Aorta (tissue), 5 donors: ENCODE measurements at places on chromosomes 2 and 18. TPM values are rescaled to one million over a fixed set of nuclear protein-coding genes. Genes with fewer than 3 reads are reported as not detected.

GRCh38 chr2:238498691-238499295 is 72.1 kb downstream of the ASB1 start:
- no peaks in the 10 kb centered on the region for H3K4me1 ChIP-seq
- no peaks in the 10 kb centered on the region for H3K27me3 ChIP-seq
- H3K36me3 ChIP-seq = no peaks in the 10 kb centered on the region
- DNase-seq = no peak
- no peak overlapping the region for H3K4me3 ChIP-seq

- H3K27ac ChIP-seq = no peak overlapping the region
- H3K4me3 ChIP-seq = no peak overlapping the region
- no peaks in the 10 kb centered on the region for H3K27me3 ChIP-seq
- H3K36me3 ChIP-seq = no peaks in the 10 kb centered on the region
Measured at GRCh38 chr2:19864381-19864780, 37.4 kb downstream of the TTC32 start.

GRCh38 chr2:101300836-101301235 is 7.7 kb downstream of the RNF149 start:
- no peak overlapping the region for H3K4me3 ChIP-seq
- no peak overlapping the region for H3K27ac ChIP-seq
- no peak for DNase-seq
- H3K36me3 ChIP-seq = no peaks in the 10 kb centered on the region
- no peaks in the 10 kb centered on the region for H3K27me3 ChIP-seq
- H3K4me1 ChIP-seq = no peaks in the 10 kb centered on the region

GRCh38 chr18:22320155-22320554 is 97.6 kb downstream of the CTAGE1 start:
- H3K4me3 ChIP-seq = no peak overlapping the region
- H3K27me3 ChIP-seq = no peaks in the 10 kb centered on the region
- H3K36me3 ChIP-seq = no peaks in the 10 kb centered on the region
- no peaks in the 10 kb centered on the region for H3K4me1 ChIP-seq
- no peak overlapping the region for H3K27ac ChIP-seq

DNA sequence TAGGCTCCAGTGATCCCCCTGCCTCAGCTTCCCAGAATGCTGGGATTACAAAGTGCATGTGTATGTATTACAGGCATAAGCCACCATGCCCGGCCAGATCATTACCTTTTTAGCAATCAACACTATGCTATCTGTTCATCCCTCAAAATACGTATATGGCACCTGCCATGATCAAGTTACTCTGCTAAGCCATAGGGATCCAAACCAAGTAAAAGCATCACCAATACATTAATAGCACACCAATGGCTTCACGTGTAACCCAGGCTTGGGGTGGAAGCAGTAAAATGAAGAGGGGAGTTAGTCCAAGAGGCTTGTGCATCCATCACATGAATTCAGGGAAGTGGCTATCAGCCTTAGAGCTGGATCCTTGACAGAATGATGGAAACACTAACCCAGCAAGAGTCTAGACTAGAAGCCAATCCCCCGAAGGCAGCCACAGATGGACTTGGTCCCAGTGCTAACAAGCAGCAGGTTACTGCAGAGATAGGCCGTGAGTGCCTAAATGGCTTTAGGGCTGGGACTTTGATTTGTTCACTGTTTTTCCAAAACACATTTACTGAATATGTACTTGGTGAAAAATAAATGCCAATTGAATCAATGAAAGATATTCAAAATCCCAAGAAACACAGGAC is 11.3 kb downstream of the HDLBP start:
- H3K27ac ChIP-seq = no peak overlapping the region
- no peaks in the 10 kb centered on the region for H3K4me1 ChIP-seq
- no peaks in the 10 kb centered on the region for H3K36me3 ChIP-seq
- no peak for DNase-seq

DNA sequence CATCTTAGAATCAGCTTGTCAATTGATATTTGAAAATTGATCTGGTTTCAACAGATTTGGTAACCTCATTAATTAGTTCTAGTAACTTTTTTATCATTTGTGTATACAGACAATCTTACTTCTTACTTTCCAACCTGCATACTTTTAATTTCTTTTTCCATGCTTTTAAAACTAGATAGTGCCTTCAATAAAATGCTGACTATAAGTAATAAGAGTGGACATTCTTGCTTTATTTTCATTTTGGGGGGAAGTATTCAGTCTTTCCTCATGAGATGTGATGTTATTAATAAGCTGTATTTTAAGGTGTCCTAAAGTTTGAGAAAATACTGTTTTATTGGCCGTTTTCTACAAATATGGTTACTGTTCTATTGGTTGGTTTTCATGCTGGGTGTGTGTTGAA is 109.1 kb downstream of the KCNH7 start:
- DNase-seq = no peak
- no peaks in the 10 kb centered on the region for H3K36me3 ChIP-seq
- no peak overlapping the region for H3K27ac ChIP-seq
- H3K27me3 ChIP-seq = no peaks in the 10 kb centered on the region
- no peaks in the 10 kb centered on the region for H3K4me1 ChIP-seq

DNA sequence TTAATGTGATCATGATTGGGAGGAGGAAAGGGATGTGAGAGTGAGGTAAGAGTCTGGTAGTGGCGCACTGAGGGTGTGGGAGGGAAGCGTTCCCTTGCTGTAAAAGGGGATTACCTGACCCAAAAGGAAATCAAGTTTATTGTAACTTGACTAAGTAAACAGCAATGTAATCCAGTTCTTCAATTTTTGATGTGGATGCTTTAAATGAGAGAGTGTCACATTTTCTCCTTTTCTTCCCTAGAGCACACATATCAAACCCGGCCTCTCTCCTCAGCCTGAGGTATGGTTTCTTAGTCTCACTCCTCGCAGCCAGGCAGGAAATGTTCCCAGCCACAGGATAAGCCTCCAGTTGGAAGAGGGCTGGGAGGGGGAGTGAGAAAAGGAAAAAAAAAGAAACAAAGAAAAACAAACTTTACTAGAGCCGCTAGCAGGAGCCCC is 688 bp upstream of the ARHGAP28 start:
- H3K27me3 ChIP-seq = no peaks in the 10 kb centered on the region
- H3K4me1 ChIP-seq = no peaks in the 10 kb centered on the region
- no peak overlapping the region for H3K27ac ChIP-seq
- peak overlapping the region; percentile 44 for H3K4me3 ChIP-seq
- DNase-seq = no peak
- H3K36me3 ChIP-seq = no peaks in the 10 kb centered on the region

GRCh38 chr18:44945888-44946401 is 265.3 kb downstream of the SETBP1 start:
- no peak overlapping the region for H3K4me3 ChIP-seq
- H3K4me1 ChIP-seq = no peaks in the 10 kb centered on the region
- no peaks in the 10 kb centered on the region for H3K36me3 ChIP-seq

DNA sequence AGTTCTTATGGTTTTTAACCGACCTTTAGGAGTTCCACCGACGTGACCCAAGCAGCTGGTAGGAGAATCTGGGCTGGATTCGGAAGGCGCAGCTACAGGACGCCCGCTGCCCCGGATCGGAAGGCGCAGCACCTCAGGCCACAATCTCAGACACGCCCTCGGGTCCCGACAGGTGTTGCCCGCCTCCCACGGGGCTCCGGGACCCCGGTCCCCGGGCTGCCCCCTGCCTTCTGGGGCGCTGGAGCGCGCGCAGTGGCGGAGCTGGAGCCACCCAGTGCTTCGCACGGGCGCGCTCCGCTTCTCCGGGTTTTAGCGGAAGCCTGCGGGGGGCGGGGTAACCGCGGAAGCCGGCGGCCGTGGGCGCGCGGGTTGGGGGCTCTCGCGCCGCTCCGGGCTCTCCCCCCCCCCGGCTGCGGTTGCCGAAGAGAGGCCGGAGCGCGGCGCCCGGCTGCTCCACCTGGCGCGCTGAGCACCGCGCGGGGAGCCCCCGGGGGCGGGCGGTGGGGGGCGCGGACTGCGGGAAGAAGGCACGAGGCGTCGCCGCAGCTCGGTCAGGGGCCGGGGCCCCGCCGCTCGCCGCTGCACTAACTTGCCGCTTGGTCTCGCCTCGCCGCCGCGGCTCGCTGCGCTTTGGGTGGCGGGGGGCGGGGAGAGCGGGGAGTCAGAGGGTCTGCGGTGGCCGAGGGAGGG is 718.8 kb downstream of the DPP10 start:
- H3K27ac ChIP-seq = no peak overlapping the region
- DNase-seq = no peak
- no peaks in the 10 kb centered on the region for H3K36me3 ChIP-seq
- no peaks in the 10 kb centered on the region for H3K4me1 ChIP-seq
- H3K27me3 ChIP-seq = no peaks in the 10 kb centered on the region

DNA sequence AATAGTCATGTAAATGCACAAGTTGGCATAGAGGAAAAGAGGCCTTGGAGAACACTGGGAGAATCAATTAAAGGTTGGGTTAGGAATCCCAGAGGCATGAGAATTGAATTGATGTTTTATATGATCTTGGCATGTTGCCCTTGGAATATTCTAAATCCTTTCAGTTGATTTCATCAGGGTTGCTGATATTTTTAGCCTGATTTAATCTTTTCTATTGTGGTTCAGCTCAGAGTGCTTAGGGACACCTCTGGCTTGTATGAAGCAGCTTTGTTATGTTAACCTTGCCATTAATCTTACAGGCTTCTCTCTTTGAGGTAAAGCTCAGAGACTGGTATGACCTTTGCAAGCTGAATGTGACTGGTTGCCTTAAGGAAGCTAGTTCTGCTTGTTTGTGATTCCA is 64.4 kb upstream of the LYPD6B start:
- H3K4me1 ChIP-seq = no peaks in the 10 kb centered on the region
- DNase-seq = no peak
- no peak overlapping the region for H3K4me3 ChIP-seq
- H3K36me3 ChIP-seq = no peaks in the 10 kb centered on the region
- no peaks in the 10 kb centered on the region for H3K27me3 ChIP-seq

DNA sequence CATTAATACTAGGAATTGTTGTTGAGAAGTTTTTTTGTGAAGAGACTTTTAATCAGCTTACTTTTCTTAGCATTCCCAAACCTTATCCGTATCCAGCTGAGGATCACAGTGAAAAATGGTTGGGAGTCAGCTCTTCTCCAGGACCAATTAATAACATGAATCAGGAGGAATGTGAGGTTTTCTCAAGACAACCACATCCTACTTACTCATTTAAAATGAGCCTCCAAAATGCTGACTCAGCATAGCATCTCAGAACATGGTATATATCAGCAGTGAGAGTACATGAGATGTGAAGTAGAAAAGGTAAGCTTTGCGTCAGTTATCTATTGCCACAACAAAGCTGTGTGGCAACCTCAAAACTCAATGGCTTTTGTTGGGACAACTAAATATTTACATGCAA is 140.3 kb downstream of the NRP2 start:
- no peaks in the 10 kb centered on the region for H3K36me3 ChIP-seq
- H3K27me3 ChIP-seq = no peaks in the 10 kb centered on the region
- H3K4me1 ChIP-seq = no peaks in the 10 kb centered on the region
- H3K27ac ChIP-seq = no peak overlapping the region
- no peak overlapping the region for H3K4me3 ChIP-seq
- DNase-seq = no peak

- no peak overlapping the region for H3K27ac ChIP-seq
- DNase-seq = no peak
- no peaks in the 10 kb centered on the region for H3K36me3 ChIP-seq
- H3K4me3 ChIP-seq = no peak overlapping the region
- no peaks in the 10 kb centered on the region for H3K27me3 ChIP-seq
Measured at GRCh38 chr18:62018034-62018758, 125.4 kb upstream of the RNF152 start.

- H3K27me3 ChIP-seq = no peaks in the 10 kb centered on the region
- no peak for DNase-seq
- no peak overlapping the region for H3K27ac ChIP-seq
Measured at GRCh38 chr18:35777039-35777438, 195.4 kb upstream of the RMP24 start.

- H3K4me1 ChIP-seq = no peaks in the 10 kb centered on the region
- no peak for DNase-seq
- no peaks in the 10 kb centered on the region for H3K36me3 ChIP-seq
- H3K27me3 ChIP-seq = no peaks in the 10 kb centered on the region
- H3K27ac ChIP-seq = no peak overlapping the region
- no peak overlapping the region for H3K4me3 ChIP-seq
Measured at GRCh38 chr2:40144022-40144421, 307.9 kb downstream of the SLC8A1 start.

- no peaks in the 10 kb centered on the region for H3K4me1 ChIP-seq
- no peaks in the 10 kb centered on the region for H3K27me3 ChIP-seq
- no peaks in the 10 kb centered on the region for H3K36me3 ChIP-seq
- DNase-seq = no peak
- H3K27ac ChIP-seq = no peak overlapping the region
- H3K4me3 ChIP-seq = no peak overlapping the region
Measured at GRCh38 chr2:54801352-54801751, 77.9 kb downstream of the EML6 start.

DNA sequence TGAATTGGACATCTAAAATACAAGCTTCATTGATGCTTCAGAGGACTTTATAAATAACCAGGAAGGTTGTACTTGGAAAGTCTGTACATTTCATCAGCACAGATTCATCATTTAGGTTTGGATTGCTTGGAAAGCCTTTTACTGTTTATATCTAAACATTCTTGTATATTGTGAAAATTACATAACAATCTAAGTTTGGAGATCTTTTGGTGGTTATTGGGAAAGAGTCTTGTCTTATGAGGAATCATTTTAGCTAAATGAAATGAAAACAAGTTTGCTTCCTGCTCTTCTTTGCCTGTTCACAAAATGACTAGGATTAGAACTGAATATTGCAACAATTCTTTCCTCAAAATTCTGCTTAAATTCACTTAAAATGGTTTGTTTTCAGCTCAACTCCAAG is 79.3 kb downstream of the ABI2 start:
- no peak for DNase-seq
- H3K27ac ChIP-seq = no peak overlapping the region
- no peaks in the 10 kb centered on the region for H3K4me1 ChIP-seq
- H3K4me3 ChIP-seq = no peak overlapping the region

- peak; percentile 74 for DNase-seq
- no peak overlapping the region for H3K4me3 ChIP-seq
- no peaks in the 10 kb centered on the region for H3K27me3 ChIP-seq
- H3K27ac ChIP-seq = no peak overlapping the region
Measured at GRCh38 chr18:44178476-44178875, 502.2 kb upstream of the SETBP1 start.

Gene TFPI
- total RNA-seq = 135 TPM

Gene TUBB8B
- total RNA-seq = not detected

Gene EMX1
- not detected for total RNA-seq

Gene MYO5B
- total RNA-seq = 1.2 TPM

Gene GPAT2
- total RNA-seq = 4.8 TPM

Gene WNT10A
- total RNA-seq = not detected

Gene ECEL1
- total RNA-seq = 7.2 TPM

Gene ANAPC1
- 29.2 TPM for total RNA-seq

Gene KIF5C
- 2.3 TPM for total RNA-seq
